Right ventricle myocardium inferior (tissue), 1 donor: ENCODE measurements at places on chromosomes 2 and 18.

GRCh38 chr2:204027091-204027490, 90.5 kb downstream of the ICOS start:
- DNase-seq, result no peak

DNA sequence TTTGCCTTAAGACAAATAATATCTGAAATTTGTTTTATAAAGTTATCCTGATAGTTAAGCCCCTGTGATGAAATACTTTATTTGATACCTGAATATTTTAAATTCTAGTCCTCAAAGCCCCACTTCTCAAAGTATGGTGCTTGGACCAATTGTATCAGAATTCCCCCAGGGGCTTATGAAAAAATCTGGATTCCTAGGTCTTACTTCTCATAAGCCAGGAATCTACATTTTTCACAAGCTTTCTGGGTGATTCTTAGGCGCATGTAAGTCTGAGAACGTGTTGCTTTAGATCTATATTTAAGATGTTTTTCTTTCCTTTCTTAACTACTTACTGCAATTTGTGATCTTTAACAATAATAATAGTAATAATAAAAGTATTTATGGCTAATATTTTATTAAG, 53.1 kb downstream of the MYO1B start:
- DNase-seq, result no peak

GRCh38 chr2:210593166-210593565, 36.8 kb downstream of the CPS1 start:
- no peak for DNase-seq

- no peak for DNase-seq
Observed at GRCh38 chr2:21372654-21373053, 248.9 kb downstream of the TDRD15 start.

DNA sequence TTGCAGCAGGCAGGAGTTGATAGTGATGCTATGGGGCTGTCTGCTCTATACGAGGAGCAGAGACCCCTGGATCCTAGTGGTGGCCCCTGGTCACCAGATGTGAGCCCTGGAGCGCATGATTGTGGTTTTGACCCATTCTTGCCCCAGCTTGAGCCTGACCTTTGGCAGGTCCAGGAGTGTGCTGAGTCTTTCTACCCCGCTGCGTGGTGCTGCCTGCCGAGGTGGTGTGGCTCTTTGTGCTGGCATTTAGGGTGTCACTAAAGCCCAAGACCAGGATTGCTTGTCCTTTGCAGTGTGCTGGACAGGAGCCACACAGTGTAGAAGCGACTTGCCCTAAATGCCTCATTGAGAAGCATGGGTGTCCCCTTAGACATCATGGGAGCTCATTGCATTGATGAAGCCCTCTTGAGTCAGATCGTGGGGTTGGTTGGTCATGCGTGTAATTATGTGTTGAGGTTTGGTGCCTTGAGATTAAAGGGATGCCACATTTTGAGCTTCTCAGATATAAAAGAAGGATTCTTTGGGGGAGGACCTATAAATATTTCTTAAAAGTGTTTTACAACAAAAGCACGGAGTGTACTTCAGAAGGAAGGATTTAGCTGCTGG, 88.3 kb downstream of the AGAP1 start:
- no peak for DNase-seq

DNA sequence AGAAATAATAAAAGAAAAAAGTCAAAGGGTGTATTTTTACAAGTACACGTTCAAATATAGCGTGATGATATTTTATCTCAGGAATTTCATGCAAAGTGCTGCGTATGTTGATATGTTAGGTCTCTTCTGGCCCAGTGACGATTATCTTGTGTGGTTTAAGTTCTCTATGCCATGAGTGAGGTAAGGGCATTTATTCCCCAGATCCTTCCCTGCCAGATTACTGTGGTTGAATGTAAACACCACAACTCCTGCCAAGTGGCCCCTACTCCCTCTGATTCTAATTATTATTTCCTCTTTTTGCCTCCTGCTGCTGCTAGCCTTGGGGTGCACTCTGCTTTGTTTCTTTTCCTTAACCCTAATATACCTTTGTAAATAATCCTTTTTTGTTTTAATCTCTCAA, 12.2 kb downstream of the SCN2A start:
- no peak for DNase-seq

- DNase-seq, result no peak
Observed at GRCh38 chr2:138293045-138293444, 208.5 kb upstream of the SPOPL start.

- DNase-seq, result no peak
Observed at GRCh38 chr2:88827821-88828220, 136.3 kb downstream of the RPIA start.

- DNase-seq, result no peak
Observed at GRCh38 chr18:11963991-11964484, 17.3 kb upstream of the IMPA2 start.

GRCh38 chr18:3410273-3410672, 39.7 kb upstream of the TGIF1 start:
- DNase-seq, result no peak

DNA sequence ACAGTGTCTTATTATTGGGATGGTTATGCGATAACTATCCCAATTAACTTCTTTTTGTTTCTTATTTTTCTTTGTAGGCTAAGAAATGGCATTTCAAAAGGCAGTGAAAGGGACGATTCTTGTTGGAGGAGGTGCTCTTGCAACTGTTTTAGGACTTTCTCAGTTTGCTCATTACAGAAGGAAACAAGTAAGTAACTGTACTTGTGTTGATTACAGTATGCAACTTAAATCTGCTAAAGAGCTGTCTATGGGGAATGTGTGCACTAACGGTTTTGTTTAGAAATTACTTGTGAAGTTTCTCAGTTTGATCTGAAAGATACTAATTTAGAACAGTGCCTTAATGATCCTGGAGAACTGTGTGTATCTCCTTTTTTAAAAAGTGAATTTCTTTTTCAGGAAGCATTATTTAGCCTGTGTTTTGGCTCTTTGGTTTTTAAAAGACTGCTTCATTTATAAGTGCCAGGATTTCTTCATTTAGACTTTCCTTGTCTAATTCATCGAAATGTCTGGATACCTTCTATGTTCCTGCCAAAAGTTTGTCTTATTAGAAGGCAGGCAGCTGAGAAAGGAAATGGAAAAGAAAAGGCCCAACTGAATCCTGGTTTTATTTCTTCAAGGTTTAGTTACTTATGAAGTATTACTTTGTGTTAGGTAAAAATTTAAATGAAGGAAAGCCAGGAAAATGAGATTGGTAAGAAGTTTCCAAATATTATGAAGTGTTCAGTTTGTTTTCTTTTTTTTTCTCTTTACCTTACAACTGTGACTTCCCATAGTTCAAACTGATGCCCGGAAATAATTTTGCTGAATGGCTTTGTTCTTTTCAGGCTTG, 40.1 kb downstream of the GPD2 start:
- DNase-seq, result no peak

- no peak for DNase-seq
Observed at GRCh38 chr18:39764873-39765272, 2190.2 kb upstream of the PIK3C3 start.

- DNase-seq, result no peak
Observed at GRCh38 chr2:238238766-238239542, 884 bp downstream of the HES6 start.

- DNase-seq, result no peak
Observed at GRCh38 chr18:10414293-10414842, 40.1 kb upstream of the APCDD1 start.

- DNase-seq, result no peak
Observed at GRCh38 chr2:132979339-132980093, 309.5 kb upstream of the LYPD1 start.

GRCh38 chr2:208556983-208557484, 150.4 kb downstream of the PTH2R start:
- DNase-seq, result no peak

- no peak for DNase-seq
Observed at GRCh38 chr18:67451960-67452359, 64.6 kb downstream of the DSEL start.

GRCh38 chr2:36403675-36404230, 48.2 kb downstream of the CRIM1 start:
- DNase-seq, result no peak

DNA sequence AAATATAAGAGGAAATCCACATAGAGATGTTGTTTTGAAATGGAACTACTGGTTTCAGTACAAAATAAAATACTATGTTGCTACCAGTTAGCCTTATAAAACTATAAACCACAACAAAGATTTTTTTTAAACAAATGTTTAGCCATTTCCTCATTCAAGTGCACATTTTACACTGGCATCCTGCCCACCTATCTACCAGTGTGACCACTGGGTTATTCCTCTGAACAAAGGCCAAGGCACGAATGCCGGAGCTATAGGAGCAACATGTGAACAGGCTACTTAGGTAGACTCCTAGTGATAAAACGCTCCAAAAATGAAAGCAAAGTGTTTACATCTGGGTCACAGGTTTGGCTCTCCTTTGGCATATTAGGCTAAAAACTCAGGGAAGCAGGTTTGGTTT, 31.8 kb upstream of the SULT1C4 start:
- no peak for DNase-seq

- DNase-seq, result no peak
Observed at GRCh38 chr18:56574861-56575260, 63.5 kb downstream of the TXNL1 start.

- no peak for DNase-seq
Observed at GRCh38 chr2:85656468-85656867, 11.5 kb downstream of the SFTPB start.

- DNase-seq, result no peak
Observed at GRCh38 chr18:8513249-8513648, 96.0 kb upstream of the RAB12 start.

GRCh38 chr2:113098041-113098440, 29.4 kb upstream of the IL1RN start:
- DNase-seq, result no peak

DNA sequence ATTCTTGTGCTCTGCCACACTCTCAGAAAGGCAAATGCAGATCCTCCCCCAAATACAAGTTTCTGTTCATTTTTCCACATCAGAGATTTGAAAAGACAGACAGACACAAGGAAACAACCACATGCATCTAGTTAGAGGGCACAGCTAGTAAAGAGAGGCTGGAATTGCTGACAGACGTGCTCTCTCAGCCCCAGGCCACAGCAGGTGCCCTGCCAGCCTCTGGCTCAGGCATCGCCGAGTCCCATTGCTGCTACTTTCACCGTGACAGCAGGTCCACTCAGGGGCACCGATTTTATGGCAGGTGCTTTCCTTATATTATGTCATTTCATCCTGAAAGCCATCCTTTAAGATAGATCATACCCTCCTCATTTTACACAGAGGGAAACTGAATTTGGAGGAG, 507.5 kb downstream of the EIPR1 start:
- DNase-seq, result no peak

- DNase-seq, result no peak
Observed at GRCh38 chr2:11340717-11341116, 3.7 kb downstream of the ROCK2 start.

- DNase-seq, result peak; percentile 84
Observed at GRCh38 chr18:34977838-34978532, 63.2 kb upstream of the MAPRE2 start.

GRCh38 chr2:238926761-238927611, 79.1 kb downstream of the TWIST2 start:
- peak; percentile 68 for DNase-seq

- no peak for DNase-seq
Observed at GRCh38 chr2:72103161-72103560, 44.5 kb downstream of the CYP26B1 start.

- DNase-seq, result no peak
Observed at GRCh38 chr2:113080134-113080533, 12.4 kb downstream of the IL1F10 start.

DNA sequence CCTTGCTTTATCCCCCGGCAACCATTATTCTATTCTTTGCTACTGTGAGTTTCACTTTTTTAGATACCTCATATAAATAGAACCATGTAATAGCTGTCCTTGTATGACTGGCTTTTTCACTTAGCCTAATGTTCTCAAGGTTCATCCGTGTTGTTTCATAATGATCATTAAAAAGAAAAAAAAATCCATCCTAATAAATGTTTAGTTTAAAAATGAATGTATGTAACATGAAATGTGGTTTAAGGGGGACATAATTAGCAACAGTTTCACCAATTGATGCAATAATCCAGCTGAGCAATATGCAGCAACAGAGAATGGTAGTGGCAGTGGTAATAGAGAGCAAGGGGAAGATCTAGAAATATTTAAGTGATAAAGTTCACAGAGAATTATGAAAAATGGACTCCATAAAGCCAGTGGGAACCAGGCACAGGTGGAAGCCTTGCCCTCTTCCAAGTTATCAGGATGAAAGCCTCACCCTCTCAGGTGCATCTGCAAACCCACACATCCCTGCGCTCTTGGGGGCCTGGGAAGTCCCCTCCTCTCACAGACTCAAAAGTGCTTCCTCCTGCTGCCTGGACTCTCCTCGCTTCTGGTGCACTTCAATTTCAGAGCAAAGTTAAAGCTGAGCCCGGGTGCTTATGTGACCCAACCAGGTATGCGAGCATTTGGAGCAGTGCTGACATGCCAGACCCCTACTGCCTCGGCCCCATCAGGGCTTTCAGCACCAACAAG, 1403.3 kb upstream of the SLC39A10 start:
- no peak for DNase-seq

DNA sequence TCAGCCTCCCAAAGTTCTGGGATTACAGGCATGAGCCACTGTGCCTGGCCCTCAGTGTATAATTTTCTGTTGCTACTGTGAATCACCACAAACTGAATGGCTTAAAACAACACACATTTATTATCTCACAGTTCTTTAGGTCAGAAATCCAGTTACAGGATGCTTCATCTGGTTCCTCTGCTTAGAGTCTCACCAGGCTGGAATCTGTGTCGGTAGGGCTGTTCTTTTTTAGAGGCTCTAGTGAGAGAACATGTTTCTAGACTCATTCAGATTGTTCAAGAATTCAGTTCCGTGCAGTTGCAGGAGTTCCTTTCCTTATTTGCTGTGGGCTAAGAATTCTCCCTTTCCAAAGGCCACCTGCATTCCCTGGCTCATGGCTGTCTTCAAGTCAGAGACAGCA, 22.2 kb downstream of the CCDC121 start:
- DNase-seq, result no peak

DNA sequence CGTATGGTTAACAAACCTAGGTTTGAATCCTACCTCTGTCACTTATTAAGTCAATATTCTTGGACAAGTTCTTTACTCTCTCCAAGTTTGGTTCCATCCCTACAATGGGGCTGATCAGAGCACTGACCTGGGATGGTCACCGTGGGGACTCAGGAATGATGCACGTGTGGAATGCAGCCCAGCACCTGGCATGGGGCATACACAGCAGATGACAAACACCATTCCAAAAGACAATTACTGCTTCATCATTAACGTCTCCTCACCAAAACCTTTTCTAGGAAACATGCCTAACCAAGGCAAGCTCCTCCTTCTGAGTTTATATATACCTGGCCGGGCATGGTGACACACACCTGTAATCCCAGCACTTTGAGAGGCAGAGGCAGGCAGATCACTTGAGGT, 532.9 kb upstream of the ID2 start:
- no peak for DNase-seq

- no peak for DNase-seq
Observed at GRCh38 chr2:30261695-30262211, 30.4 kb downstream of the LBH start.

- DNase-seq, result no peak
Observed at GRCh38 chr2:9852881-9853280, 9.6 kb downstream of the TAF1B start.
